ENCODE measurements at places on chromosomes 3 and 15.

DNA sequence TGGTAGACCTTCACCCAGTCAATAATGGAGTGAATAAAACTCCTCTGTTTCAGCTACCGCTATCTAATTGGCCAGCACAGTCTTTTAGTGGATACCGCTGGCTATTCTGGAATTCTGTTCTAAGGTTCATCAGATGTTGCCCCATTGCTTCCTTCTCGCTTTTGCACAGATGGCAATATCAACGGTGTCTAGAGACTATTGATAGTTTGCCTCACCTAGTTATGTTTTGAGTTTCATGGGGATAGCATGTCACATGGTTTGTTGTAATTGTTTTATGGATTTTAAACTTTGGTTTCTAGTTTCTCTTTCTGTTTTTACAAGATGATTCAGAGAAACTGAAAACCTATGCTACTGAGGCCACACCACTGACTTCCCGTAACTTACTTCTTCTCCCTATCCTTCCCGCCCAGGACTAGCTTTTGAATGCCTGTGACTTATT is 2.0 kb downstream of the XRN1 start:
- peak; percentile 16 for DNase-seq

GRCh38 chr15:35850284-35850683 is 304.3 kb upstream of the DPH6 start:
- DNase-seq, result no peak

GRCh38 chr3:69370156-69370883 is 15.6 kb downstream of the FRMD4B start:
- DNase-seq, result peak; percentile 15

DNA sequence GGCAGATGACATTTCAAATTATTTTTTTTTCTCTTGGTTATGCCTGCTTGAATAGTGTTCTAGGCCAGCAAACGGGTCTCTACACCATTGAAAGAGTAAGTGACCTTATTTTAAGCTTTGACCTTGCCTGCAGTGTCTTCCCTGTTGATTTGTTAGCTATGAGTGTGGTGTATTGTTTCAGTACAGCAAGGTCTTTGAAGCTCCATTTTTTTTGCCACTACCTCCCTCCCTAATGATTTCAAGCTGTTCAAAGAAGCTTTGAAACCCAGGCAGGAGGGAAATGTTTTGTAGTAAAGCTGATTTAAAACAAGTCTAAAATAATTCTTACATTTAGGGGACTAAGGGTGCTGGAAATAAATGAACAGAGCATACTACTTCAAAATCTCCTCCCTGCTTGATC is 1249.8 kb downstream of the ROBO1 start:
- DNase-seq, result no peak

GRCh38 chr15:47586653-47587224 is 130.6 kb upstream of the SEMA6D start:
- DNase-seq, result no peak

DNA sequence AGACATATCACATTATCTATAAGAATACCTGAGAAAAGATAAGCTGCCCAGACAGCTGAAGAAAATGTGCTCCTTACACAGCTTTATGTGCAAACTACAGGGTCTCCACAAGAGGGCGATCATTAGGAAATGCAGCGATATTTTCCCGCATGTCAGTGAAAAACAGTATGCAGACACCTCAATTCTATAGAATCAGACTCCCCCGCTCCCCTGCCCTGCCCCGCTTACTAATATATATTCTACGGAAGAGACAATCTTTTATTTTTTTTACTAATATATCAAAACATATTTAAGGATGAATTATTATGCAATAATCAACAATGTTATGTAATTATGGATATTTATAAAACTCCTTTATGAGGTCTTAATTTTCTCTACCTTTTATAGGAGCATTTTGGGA is 681.3 kb downstream of the ROBO1 start:
- DNase-seq, result peak; percentile 12

- no peak for DNase-seq
Measured at GRCh38 chr15:59885832-59886231, 118.3 kb upstream of the FOXB1 start.

DNA sequence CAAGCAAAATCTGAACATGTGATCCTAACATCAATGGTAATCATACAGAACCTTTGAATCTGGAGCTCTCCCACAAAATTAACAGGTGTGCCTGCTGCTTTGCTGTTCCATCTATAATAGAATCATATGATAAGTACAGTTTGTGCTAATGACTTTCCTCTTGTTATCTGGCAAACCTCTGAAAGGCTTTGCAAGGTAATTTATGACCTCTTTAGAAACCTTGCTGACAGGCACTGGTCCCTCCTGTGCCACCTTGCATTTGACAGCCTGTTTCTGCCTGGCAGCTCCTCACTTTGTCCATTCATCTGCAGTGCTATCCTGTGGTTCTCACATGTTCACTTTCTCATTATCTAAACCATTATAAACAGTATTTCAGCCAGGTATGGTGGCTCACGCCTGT is 10.2 kb upstream of the HTR3C start:
- no peak for DNase-seq

DNA sequence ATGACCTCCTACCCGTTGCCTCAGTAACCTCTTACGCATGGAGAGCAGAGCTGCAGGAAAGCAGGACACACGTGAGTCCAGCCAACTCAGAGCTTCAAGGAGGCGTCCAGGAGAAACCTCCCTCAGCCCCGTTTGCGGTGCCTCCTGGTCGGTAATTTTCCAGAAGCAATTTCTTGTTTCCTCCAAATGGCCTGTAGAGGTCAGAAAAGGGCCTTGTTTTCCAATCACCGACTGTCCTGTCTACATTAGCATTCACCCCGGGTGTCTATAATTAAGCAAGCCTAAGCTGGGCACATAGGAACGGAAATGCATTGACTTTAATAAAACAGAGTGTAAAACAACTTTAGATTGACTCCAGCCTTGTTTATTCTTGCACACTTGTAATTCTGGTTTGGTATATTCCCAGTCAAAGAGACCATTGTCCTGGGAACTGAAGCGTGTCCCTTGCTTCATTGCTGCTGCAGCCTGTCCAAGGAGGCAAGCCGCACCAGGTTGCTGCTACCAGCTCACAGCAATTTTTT is 836.2 kb downstream of the AGBL1 start:
- no peak for DNase-seq

GRCh38 chr15:68055224-68055705 is 1.1 kb downstream of the PIAS1 start:
- peak; percentile 70 for DNase-seq

DNA sequence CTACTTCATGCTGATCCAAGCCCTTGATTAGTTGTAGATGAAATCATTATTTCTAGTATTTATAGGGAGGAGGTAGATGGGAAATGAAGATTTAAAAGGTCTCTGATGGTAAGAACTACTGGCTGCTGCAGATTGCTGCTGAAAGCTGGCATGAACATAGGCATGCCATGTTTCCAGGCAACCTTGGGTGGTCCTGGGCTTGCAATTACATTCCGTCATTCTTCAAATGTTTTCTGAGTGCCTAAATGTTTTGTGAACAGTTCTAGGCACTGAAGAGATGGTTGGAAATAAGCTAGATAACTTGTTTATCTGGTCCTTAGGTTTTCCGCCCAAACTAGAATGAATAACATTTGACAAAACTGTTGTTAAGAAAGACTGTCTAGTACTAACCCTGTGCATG is 95.8 kb downstream of the KCNAB1 start:
- no peak for DNase-seq

DNA sequence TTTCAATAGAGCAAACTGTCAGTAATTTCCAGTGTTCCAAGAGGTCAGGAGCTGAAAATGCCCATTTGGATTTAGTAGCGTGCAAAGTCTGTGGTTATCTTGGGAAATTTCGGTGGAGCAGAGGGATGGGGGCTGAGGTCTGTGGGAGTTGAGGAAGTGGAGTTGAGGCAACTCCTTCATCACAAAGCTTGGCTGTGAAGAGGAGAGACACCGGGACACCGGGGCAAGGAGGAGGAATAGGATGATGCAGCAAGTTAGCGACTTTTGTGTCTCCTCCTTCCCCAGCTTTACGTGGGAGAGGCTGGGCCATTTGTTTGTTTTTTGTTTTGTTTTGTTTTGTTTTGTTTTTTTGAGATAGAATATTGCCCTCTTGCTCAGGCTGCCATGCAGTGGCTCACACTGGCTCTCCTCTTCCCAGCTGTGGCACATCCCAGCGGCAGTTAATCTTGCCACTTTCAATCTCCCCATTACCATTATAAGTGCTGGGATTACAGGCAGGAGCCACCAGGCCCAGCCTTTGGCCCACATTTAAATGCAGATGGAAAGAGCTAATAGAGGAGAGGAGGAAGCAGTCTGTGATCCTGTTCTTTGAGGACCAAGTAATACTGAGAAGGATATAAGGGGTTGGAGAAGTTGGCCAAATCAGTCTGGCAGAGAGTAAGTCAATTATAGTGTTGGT is 47.1 kb downstream of the CRTC3 start:
- no peak for DNase-seq

- no peak for DNase-seq
Measured at GRCh38 chr15:80461356-80462095, 57.3 kb downstream of the ARNT2 start.

DNA sequence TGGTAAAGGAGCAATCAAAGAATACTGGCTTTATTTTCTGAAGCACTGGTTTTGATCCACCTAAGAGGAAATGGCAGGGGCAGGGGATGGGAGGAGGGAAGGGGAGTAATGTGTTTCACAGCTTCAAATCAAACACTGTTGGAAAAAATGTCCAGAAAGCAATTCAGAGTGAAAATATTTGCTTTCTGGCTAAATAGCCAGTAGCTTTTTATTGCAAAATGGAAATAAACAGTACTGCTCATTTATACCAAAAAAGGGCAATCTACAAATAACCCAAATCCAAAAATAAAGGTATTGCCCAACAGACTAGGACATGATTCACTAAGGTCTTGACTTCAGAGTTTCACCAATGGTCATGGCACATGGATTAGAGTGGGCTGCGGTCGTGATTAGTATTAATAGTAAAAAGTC is 279.3 kb upstream of the THBS1 start:
- DNase-seq, result no peak

GRCh38 chr3:195023576-195023975 is 247.4 kb downstream of the XXYLT1 start:
- no peak for DNase-seq

DNA sequence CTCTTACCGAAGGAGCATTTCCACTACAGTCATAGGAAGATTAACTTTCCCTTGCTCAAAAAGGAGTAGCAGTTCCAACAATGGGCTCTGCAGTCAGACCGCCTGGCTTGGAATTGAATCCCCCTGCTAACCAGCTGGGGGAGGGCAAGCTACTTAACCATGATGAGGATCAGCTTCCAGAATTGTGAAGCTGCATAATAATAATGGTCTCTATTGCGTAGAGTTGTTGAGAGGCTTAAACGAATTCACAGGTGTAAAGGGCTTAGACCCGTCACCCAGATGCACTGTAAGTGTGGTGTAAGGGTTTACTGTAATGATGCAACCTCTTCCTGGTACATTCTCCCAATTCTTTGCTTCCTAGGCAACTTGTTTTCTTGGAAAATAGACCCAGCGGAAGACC is 185.2 kb upstream of the RGMA start:
- DNase-seq, result no peak

DNA sequence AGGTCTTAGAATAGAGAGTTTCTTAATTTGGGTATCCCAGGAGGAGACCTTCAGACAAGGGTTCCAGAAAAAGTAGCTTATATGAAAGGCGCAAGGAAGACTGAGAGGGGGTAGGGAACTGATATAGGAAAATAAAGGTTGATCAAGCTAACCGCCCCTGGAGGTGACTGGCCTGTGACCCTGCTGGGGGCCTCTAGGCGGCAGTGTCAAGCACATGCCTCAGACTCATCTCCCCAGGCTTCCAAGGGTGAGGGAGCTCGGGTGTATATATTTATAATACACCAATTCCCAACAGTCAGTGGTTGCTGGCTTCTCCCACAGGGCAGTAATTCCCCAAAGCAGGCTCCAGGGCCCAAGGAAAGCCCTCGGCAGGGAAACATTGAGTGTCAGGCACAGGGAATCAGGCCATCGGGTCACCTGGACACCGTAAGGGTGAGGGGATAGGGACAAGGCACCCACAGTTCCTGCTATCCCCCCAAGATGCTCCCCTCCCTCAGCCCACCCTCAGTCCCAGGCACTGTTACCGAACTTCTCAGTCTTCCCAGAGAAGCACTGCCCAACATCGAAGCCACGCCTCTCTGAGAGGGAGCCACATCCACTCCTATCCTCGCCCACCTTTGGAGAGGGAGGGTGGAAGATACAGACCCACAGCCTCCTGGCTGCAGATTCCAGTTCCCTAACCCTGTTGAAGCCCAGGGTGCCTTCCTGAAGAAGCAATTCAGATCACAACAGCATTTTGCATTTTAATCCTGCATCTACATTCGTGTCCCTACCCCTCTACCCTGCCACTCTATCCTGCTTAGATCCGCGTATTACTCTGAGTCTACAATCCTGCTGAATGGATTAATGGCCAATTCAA is 19.5 kb upstream of the CAV3 start:
- no peak for DNase-seq

- no peak for DNase-seq
Measured at GRCh38 chr15:59355730-59356129, 16.9 kb downstream of the MYO1E start.

- DNase-seq, result no peak
Measured at GRCh38 chr3:4771243-4771642, 208.0 kb upstream of the BHLHE40 start.

- DNase-seq, result no peak
Measured at GRCh38 chr3:109910772-109911171, 573.4 kb upstream of the DPPA4 start.

DNA sequence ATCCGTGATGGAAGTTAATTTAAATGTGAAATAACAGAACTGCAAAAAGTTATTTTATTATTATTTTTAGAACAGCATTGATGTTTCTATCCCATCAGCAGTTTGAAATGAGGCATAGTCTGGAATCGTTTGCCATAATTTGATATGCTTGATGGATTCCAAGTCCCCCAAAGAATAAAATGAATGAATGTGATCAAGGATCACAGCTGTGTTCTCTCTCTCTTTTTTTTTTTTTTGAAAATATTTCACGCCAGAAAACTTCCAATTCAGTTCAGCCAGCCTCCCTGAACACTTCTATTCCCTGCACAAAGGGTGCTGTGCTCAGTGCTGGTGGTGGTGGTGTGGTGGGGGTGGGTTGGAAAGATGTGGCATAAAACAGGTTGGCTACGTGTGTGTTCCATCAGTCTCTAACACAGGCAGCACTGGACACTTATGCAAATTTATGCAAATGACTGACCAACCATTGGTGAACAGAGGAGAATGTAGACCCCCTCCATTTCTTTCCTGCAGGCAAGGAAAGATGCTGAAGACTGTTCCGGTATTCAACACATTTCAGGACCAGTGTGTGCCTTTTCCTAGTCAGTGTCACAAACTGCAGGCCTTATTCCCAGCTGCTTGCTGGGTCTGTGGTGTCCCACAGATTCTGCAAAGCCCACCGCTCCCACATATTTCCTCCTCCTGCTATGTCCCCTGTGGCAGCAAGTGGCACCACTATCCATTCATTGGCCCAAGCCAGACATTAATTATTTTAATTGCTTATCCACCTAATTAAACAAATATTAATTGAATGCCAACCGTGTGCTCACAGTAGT is 10.6 kb downstream of the ARNT2 start:
- no peak for DNase-seq

DNA sequence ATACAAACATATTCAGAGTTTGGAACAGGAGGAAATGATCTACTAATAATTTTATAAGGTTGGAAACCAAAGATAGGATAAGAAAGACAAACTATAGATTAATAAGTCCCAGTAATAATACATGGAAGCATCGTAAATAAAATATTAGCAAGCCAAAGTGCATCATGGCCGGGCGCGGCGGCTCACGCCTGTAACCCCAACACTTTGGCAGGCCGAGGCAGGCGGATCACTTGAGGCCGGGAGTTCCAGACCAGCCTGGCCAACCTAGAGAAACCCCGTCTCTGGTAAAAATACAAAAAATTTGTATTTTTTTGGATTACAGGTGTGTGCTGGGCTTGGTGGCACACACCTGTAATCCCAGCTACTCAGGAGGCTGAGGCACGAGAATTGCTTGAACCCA is 14.9 kb downstream of the MUC4 start:
- no peak for DNase-seq

GRCh38 chr3:11095932-11096265 is 58.4 kb upstream of the HRH1 start:
- DNase-seq, result no peak

All from activated naive CD8-positive, alpha-beta T cell treated with anti-CD3 and anti-CD28 coated beads, Interleukin-2, amount 50 U/mL, for 24 hours (primary cell).